ENCODE measurements at places on chromosomes 2 and 18.

GRCh38 chr2:45855374-45855773, 203.9 kb downstream of the PRKCE start:
- no peak for DNase-seq

GRCh38 chr2:151437630-151438029, 27.9 kb downstream of the RIF1 start:
- DNase-seq = no peak

- DNase-seq = no peak
Observed at GRCh38 chr2:27079233-27080139, 1.1 kb downstream of the EMILIN1 start.

DNA sequence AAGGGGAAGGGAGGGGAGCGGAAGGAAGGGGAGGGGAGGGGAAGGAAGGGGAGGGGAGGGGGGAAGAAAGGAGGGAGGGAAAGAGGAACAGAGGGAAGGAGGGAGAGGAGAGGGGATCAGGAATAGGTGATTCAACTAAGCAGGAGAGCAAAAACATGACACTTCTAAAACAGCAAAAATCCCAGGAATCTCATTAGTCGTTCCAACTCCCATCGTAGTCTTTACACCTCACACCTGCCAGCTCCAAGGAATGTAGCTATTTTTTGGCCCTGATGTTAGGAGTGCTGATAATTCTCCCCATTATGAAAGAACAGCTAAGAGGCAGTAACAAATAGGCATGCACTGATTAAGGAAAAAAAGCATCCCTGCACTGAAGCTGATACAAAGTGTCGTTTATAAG, 709.9 kb upstream of the PKDCC start:
- no peak for DNase-seq

DNA sequence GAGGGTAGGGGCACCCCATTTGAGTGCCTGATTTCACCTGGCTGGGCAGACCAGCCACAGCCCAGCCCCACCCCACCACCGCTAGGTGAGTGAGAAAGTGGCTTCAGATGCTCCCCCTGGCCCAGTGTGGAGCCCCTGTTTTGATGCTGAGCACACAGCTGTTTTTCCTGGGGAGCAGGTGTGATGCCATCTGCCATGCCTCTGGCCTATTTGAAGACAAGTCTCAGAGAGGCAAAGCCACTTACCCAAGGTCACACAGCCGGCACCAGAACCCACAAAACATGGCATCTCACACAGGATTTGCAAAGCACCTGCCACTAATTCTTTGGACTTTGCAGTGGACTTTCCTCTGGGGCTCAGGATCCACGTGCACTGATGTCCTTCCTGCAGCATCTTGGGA, 131.3 kb downstream of the INHBB start:
- DNase-seq = no peak

DNA sequence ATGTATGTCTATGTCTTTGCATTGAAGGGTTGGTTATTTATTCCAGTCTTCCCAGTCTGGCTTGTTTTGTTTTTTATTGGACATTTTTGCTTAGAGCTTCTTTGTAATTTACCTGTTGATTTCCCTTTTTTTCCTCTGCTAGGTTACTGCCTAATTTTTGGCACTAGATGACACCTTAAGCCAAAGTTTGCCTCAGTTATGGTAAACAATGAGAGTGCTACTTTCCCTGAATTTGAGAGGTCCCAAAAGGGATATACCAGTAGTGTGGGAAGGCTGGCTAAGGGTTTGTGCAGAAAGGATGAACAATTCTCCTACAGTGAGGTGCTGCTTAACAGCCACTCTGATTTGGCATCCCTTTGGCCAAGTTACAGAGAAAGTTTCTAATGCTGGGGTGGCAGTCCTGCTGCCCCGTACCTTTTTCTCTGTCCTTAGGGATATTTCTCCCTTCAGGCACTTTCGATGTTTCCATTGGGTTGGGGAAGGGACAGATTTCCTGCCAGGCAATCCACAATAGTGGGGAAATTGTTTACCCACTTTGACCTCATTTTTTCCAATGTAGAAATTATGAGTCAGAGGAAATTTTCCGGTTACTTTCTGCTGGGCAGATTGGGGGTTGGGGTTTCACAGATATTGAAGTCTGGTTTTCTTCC, 354.9 kb downstream of the PTPRM start:
- DNase-seq = no peak

- DNase-seq = no peak
Observed at GRCh38 chr2:205034034-205034433, 488.8 kb downstream of the PARD3B start.

DNA sequence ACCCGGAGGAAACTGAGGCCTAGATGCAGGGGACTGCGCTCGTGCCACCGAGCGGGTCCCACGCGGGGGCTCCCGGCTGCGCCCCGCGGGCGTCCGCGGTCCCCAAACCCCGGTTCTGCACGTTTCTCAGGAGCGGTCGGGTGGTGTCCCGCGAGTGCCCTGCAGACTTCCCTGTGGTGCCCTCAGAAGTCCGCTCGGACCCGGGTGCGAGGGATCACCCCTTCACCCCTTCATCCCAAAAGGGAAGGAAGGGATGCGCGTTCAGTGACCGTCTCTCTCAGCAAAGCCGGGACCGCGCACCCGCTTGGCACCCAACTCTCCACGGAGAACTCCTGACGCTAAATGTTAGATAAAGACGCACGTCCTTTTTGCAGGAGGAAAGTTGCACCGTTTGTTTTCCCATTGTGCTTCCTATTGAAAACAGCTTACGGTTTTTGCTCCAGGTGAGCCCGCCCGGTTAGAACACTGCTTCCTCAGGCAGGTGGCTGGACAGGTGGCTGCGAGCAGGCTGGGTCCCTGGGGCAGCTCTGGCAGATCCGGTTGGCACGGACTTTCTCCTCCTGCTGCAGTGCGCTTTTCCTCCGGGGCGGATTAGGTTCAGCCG, 779 bp downstream of the DGKD start:
- no peak for DNase-seq

DNA sequence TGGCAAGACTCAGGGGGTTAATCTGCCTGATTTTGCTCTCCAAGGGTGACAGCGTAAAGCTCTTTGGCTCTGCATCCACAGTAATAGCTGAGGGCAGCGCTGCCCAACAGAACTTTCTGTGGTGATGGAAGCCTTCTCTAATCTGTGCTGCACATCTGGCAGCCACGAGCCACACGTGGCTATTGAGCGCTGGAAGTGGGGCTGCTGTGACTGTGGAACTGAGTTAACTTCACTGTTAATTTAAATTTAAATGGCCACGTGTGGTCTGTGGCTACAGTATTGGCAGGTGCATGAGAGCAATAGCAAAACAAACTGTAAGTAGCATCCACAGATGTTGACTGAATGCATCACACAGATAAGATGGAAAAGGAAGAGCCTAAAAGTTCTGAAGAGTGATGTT, 47.3 kb upstream of the TMEM200C start:
- no peak for DNase-seq
